ENCODE measurements at places on chromosomes 3 and 15.

- DNase-seq = no peak
These were observed 367.4 kb downstream of the ZBBX start for GRCh38 chr3:167012691-167013090.

DNA sequence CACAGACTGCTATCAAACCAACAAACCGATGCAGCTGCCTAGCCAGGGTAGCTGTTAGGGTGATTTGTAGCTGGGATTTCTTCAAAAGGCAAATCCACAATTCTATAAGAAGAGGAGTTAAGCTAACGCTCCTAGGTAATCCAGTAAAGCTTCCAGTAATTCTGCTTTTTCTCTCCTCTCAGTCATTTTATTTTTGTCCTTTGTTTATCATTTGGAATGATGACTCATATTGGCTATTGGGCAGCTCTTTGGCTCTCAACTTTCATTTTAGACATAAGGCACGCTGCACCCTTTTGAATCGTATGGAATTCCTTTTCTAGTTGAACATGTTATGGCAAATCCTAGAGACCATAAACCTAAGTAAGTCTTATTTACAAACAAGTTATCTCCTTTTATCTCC, 53.2 kb upstream of the PPARG start:
- no peak for DNase-seq

GRCh38 chr3:124395162-124395561, 335.1 kb upstream of the UMPS start:
- no peak for DNase-seq

DNA sequence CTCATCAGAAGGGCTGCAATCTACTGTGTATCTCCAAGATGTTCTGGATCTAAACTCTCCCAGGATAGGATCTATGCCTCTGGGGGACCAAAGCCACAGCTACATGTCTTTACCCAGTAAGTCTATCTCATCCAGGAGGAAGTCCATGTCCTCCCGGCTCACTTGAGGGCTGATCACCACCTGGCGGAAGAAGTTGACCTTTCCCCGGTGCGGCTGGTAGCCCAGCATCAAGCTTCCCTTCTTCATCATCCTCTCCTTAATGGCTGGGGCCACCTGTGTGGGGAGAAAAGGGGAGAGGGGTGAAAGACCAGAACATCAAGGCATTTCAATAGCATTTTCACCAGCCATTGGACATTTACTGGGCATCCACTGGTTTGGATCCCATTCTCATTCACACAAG, 121.7 kb downstream of the TGFBR2 start:
- no peak for DNase-seq

DNA sequence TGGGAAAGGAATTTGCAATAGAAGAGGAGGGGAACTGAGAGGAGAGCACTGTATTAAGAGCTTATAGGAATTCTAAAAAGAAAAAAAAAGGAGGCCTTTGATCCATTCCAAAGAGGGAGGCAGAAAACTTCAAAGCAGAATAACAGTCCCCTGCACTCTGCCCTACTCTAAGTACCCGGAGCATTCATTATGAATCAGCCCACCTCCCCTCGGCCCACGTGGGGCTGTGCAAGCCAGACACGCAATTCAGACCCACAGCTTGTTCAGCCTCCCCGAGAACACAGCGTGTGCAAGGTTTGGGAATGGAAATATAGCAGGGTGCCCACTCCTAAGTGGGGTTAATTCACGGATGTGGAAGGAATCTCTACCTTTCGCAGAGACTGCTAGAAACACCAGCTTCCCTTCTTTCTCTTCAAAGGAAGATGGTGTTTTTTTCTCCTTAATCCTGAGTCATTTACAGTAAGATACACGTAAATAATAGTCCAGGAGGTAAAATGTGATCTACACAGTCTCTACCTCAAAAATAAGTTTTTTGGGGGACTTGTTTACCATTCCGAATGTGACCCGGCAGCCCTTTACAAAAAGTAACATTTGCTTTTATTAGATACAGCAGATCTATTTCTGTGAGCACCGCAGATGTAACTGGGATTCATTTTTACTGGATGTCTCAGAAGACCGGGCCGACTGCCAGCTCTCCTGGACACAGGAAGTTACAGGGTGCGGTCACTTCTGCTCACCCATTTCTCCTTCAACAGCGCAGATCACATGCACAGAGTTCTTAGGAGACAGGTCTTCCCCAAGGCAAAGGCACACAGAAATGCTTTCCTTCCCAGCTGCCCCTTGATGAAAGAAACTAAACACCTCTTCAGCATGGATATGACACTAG, 768.5 kb upstream of the CFAP20DC start:
- no peak for DNase-seq

- no peak for DNase-seq
These were observed 58.9 kb downstream of the MYO1E start for GRCh38 chr15:59313641-59314332.

DNA sequence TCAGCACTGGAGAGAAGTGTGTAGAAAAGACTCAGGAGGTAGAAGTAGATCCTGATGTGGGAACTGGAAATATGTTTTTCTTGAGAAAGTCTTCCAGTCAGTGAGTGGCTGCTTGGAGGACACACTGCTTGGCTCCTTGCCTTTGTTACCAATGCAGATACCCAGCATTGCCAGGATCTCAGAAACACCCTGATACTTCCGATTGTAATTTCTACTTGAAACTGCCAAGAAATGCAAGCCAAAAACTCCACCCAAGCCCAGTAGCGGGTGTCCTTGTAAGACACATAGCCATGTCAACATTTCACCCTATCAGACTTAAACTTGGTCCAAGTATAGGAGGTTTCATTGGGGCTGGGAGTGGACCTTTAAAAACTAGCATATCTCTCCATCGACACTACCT, 141.8 kb downstream of the ALDH1A2 start:
- DNase-seq = no peak

DNA sequence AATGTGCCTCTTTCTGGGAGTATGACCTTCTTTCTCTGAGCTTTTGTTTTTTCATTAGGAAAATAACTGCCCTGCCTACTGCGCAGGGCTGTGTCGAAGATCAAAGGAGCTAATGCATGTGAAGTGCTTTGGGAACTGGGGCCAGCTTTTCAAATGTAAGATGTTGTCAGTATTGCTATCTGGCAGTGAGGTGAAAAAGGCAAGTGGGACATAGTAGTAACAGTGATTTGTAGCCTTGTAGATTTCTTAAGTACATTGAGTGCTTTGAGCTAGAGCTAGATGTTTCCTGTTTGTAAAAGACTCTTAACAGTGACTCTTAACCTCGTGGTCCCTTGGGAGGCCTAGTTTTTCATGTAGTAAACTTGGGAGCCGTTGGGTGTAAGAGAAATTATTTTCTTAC, 126.5 kb downstream of the ECT2 start:
- DNase-seq = no peak

DNA sequence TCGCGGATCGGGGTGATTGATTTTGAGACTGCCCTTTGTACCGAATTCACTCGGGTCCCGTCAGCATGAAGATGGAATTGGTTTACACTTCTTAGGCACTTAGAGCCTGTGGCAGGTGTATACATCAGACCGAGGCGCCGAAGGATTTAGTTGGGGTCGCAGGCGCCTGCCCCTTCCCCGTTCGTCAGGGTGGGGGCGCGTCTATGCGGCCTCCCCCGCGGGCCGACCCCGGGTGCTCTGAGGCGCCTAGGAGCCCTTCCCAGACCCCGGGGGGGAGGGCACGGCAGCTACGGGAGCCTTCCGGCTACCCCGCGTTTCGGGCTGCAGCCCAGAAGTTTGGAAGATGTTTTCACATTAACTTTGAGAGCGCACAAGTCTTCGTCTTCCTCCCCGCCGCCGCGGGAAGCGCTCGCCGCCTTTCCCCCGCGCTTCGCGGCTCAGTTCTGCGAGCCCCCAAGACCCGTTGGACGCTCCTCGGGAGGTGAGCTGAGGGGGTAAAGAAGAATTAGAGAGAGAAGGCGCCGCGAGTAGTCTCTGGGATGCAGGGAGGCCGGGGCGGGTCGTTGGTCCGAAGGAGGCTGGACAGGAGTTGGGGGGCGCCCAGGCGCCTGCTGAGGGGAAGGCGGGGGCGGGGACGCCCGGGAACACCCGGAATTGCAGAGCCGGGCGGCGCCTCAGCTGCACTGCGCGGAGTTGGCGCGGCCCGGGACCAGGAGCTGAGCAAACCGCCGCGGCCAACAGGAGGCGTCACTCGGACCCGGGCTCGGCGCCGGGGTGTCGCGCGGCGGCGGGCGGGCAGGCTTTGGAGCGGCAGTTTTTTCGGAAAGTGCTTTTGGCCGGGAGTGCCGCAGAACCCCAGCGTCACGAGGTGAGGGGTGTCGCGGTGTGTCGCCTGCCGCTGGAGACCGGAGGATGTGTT, 780 bp downstream of the TIPARP start:
- DNase-seq = peak; percentile 10

DNA sequence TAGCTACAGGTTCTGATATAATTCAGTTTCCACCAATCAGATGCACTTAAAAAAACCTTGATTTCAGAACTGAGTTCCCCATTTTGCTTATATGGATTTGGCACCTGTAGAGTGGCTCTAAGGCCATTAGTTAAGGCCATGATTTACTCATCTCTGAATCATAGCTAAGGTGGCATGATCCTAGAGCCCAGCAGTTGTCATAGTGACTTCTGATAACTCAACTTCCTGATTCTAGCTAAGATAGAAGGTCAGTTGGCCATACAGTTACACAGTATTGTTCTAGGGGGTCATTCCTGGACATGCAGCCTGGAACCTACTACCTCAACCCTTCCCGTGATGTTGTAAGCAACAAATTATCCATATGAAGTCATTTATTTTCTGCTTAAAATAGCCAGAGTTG, 15.9 kb upstream of the TMEM87A start:
- DNase-seq = no peak

GRCh38 chr15:36798366-36798765, 218.9 kb downstream of the CDIN1 start:
- no peak for DNase-seq

DNA sequence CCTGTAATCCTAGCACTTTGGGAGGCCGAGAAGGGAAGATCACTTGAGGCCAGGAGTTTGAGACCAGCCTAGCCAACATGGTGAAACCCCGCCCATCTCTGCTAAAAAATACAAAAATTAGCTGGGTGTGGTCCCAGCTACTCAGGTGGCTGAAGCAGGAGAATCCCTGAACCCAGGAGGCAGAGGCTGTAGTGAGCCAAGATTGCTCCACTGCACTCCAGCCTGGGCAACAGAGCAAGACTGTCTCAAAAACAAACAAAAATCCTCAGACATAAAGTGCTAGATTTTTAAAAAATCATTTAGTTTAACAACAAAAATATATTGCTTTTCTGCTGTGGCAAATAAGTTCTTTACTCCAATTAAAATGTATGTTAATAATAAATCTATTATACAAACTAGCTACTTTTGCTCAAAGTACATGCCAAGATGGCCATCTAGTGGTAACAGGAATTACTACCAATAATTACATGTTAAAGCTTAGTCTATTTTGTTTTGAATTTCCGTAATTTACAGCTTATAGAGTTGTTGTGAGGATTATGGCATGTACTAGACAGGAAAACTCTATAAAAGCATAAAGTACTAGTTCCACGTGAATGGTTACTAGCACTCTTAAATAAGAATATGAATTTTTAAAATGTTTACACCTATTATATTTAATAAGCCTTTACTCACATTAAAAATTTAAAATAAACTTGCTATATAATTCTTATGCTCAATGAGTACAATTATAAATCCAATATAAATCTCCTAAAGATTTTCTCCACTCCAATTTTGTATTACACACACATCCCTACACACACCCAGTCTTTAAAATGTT, 39.0 kb downstream of the GABPB1 start:
- DNase-seq = no peak

DNA sequence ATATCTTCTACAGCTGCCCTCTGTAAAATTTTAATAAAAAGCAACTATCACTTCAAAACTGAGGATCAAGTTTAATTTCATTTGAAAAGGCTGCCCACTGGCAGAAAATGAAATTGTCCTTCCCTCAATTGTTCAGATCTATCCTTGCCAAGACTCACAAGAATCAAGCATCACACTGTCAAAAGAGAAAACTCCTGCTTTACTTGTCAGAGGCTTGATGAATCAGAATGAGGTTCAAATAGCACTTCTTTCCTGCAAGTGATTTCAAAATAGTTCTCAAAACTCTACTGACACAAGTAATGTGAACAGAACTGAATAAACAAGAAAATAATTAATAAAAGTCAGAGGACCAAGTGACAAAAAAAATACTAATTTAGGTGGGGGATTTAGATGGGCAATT, 70.6 kb downstream of the GOLIM4 start:
- no peak for DNase-seq

- no peak for DNase-seq
These were observed 115.0 kb upstream of the VEPH1 start for GRCh38 chr3:157618075-157618760.

DNA sequence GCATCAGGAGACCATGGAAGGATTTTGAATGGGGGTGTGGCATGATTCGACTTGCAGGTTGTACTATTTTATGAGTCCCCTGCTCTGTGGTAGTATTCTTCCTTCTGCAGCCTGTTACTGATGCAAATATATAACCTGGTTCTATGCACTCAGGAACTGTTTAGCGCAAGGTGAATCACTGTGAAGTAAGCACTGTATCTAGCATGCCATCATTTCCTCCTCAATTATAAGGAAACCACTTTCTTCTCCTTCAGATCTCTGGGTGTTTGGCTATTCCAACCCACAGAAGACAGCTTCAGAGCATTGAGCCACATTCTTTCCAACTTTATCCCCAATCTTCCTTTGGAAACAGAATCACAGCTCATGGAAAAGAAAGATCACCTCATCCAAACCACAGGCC, 176.7 kb downstream of the DIPK2A start:
- no peak for DNase-seq

- DNase-seq = no peak
These were observed 31.4 kb upstream of the CACNA2D2 start for GRCh38 chr3:50534681-50535330.

GRCh38 chr3:108329508-108329907, 33.2 kb downstream of the HHLA2 start:
- no peak for DNase-seq

- DNase-seq = no peak
These were observed 218.6 kb downstream of the PTPRG start for GRCh38 chr3:61780016-61780415.

- no peak for DNase-seq
These were observed 153.3 kb downstream of the ECT2 start for GRCh38 chr3:172903642-172904320.

DNA sequence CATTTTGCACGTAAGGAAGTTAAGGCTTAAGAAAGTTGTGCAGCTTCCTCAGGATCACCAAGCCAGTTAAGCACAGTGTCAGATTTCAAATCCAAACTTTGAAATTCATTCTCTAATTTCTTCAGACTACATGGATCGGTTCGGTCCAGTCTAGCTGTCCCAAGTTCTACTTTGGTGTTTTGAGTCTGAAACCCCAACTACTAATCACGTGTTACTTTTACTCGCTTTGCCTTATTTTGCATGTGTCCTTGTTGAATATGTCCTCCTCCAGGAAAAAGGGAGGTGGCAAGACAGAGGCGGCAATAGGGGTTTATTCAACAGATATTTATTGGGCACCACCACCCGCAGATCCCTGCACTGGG, 522 bp upstream of the GXYLT2 start:
- DNase-seq = no peak
